CD8-positive, alpha-beta memory T cell (primary cell): ENCODE measurements at places on chromosomes 7 and 10.

DNA sequence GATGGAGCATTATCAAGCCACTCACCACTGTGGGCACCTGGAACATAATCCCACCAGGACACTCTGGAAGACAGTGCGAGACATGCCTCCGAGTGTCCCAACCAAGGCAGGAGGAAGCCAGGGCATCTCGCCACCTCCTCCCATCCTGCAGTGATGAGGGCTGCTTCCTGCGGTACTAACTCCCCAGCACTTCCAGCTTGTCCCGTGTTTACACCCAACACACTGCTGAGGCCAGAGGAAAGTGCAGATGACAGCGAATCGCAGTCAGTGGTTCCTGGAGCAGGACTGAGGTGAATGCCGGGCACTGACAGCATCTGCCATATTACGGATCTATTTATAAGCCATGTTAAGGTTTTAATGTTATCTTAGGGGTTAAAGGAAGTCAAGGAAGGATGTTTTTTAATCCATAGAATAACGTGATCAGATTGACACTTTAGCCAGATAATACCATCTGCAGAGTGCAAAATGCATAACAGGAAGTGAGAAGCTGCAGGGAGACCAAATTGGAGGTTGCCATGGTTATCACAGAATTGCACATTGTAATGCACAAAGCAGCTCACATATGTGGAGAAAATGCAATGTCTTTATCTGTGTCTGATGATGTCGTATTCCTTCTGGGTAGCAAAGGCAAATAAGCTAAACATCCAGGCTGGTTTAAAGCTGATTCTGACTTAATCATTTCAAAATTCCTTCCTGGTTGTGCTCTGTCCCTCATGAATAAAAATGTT, 314.1 kb upstream of the C7orf33 start:
- DNase-seq, result no peak

- no peak for DNase-seq
Observed at GRCh38 chr7:72307566-72307965, 104.6 kb downstream of the CALN1 start.

- DNase-seq, result peak; percentile 26
Observed at GRCh38 chr7:12635830-12636229, 51.6 kb upstream of the ARL4A start.

- no peak for DNase-seq
Observed at GRCh38 chr7:92799446-92800211, 36.7 kb downstream of the CDK6 start.

DNA sequence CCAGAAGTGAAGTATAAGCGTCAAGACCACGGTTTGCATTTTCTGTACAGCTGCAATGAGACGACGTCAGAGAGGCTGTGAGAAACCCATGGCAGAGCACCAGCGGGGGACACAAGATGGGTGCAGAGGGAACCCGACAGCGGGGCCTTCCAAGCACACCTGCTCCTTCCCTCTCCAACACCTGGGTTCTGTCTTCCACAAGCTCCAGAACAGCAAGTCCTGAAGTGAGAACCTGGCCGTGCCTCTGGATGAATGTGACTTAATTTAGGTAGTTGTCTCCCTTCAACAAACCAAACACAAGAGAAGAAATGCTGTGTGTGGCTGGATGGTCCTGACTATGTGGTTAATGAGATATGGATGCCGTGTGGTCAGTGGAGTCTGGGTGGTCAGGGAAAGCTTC, 76.1 kb downstream of the ADAM12 start:
- DNase-seq, result no peak

DNA sequence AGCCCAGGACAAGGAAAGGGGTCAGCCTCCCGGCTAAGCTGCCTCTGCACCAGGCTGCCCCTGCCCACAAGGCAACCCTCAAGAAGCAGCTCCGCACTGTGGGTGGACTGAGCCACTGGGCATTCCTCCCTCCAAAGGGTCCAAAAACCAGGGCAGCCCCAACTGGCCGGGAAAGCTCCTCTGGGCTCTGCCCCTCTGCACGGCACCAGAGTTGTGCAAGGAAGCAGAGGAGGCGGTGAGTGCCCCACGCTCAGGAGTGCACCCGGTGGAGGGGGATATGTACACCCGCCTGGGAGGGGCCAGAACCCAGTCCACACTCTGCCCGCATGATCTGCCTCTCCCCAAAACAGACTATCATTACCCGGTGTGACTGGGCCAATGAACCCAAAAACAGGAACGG, 43.8 kb downstream of the PTPRN2 start:
- no peak for DNase-seq

- DNase-seq, result no peak
Observed at GRCh38 chr7:80097756-80098155, 36.9 kb upstream of the GNAI1 start.

DNA sequence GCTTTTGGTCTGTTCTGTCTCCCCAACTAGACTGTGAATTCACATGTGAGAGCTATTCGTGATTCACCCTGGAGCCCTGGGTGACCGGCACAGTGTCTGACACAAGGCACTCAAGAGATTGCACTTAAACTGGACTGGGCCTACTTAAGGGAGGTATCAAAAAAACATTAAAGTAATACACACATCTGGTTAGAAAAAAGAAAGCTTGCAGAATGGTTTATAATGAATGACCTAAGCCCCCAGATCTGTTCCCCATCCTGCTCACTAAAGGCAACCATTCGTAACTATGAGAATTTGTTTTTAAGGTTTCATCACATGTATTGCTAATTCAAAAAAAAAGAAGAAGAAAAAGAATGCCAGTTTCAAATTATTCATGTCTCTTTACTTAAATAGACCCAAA, 74.5 kb downstream of the DGKI start:
- DNase-seq, result no peak

- DNase-seq, result no peak
Observed at GRCh38 chr10:72790216-72790990, 98.5 kb downstream of the MCU start.

GRCh38 chr10:133110133-133110532, 22.4 kb downstream of the ADGRA1 start:
- DNase-seq, result no peak

DNA sequence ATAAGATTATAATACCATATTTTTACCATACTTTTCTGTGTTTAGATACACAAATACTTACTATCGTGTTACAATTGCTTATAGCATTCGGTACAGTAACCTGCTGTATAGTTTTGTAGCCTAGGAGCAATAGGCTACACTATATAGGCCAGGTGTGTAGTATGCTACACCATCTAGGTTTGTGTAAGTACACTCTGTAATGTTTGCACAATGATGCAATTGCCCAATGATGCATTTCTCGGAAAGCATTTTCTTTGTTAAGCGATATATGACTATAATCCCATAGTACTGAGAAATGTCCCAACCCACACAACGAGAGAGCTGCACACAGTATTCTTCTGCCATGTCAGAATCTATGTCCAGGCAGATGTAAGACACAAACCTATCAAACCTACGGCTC, 160.0 kb downstream of the NEBL start:
- DNase-seq, result no peak

DNA sequence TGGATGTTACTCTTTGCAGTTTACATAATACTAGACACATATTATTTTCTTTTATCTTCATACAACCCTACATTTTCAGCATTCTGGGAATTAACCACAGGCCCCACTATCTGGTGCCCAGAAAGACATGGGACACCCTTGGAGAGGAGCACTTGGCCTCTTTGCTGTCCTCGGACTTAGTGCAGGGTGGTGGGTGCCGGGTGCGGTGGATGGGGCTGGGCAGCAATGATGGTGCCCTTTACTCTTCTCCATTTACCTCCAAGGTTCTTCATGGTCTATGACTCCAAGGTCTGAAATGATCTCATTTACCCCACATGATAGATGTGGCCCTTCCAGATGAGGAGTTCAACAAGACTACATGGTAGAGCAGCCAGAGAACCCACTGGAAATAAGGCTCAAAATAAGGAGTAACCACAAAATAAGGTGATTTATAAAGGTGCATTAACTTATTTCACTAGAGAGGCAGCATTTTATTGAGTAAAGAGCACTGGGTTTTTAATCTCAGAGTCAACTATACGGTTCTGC, 56.2 kb upstream of the IGFBP3 start:
- no peak for DNase-seq

DNA sequence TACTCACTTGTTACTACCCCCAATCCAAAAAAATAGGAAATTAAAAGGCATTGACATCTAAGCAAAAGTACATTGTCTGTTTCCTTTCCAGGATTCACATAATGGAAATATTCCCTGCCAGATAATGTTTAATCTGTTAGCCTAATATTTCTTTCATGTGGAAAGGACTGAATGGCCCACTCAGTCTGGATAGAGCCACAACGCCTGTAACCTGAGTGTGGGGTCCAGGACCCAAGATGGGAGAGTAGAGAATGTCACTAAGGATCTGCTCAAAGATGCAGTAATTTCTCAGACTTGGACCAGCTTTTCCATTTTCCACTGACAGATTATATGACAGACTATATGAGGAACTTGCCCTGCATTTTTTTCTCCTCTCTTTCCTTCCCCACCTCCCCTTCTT, 1088.9 kb downstream of the KCNMA1 start:
- DNase-seq, result no peak

DNA sequence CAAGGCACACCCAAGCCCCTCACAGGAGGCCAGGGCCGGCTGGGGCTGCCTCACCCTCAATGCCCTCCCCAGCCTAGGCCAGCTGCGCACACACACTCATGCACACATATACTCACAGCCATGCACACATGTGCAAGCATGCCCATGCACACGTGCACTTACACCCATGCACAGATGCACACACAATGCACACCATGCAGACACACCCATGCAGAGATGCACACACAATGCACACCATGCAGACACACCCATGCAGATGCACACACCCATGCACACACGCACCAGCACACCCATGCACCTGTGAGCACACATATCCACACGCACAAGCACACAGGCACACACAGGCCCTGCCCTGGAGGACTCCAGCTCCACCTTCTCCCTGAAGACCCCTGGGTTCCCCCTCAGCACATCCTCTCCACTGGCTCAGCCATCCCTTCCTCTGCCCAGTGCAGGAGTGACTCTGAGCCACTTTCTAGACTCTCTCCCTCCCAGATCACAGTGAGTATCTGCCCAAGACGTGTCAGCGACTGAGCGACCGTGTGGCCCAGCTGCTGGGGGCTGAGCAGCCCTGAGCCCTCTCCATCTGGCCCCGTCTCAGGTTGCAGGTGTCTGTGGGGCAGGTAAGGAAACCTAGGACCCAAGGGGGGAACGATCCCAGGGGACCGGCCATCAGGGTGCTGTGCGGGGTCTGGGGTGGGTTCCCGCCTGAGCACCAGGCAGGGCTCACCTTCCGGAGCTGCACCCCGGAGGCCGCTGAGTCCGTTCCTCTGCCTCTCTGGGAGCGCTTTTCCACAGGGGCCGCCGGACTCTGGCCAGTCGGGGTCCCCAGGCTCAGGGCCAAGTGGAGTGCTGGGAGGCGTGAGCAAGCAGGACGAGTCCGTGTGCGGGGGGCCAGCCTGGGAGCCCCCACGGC, 25.8 kb downstream of the AP5Z1 start:
- DNase-seq, result no peak

- DNase-seq, result peak; percentile 58
Observed at GRCh38 chr10:133276435-133277201, at the start of gene ADAM8. ADAM8 (minus strand) TSS chr10:133276868; CDS start chr10:133276817, 51 bp downstream.

GRCh38 chr7:70307544-70308106, 709.4 kb downstream of the AUTS2 start:
- DNase-seq, result no peak

DNA sequence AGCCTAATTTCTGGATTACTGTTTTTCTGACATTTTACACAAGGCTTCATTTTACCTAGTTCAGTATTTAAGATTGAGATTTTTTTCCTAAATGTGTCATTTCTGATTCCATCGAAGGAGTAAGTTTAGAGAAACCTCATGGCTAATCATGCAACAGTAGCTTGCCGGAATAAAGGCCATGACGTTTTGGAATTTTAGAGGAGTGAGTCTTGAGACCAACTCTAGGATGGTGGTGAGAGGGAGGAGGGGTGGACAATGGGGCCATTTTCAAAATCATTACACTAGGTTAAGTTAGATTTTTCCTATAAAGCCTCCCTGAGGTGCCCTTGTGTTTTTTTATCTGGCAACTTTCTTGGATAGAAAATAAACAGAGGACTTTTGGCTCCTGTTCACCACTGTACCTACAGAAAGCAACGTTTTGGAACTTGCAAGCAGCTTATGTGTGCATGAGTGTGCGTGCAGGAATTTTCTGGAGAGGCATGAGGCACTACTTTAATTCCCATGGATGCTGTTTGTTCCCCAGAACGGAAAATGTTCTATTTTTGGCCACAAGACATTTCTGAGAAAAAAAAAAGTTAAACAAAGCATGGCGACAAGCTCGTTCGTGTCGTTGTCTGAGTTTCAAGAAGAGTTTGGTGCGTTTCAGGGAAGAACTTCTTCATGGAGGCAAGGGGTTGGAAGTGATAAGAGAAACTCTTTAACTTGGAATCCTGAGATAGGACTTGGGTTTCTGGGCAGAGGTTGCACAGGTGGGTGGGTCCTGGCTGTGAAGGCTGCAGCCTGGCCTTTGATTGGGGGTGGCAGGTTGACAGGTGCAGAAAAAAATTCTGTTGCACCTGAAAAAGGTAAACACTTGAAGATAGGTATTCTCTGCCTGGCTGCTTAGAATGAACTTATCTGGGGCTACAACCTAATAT, 178.1 kb downstream of the PTEN start:
- DNase-seq, result no peak

GRCh38 chr7:74722153-74722552, 51.7 kb upstream of the NCF1 start:
- DNase-seq, result no peak

DNA sequence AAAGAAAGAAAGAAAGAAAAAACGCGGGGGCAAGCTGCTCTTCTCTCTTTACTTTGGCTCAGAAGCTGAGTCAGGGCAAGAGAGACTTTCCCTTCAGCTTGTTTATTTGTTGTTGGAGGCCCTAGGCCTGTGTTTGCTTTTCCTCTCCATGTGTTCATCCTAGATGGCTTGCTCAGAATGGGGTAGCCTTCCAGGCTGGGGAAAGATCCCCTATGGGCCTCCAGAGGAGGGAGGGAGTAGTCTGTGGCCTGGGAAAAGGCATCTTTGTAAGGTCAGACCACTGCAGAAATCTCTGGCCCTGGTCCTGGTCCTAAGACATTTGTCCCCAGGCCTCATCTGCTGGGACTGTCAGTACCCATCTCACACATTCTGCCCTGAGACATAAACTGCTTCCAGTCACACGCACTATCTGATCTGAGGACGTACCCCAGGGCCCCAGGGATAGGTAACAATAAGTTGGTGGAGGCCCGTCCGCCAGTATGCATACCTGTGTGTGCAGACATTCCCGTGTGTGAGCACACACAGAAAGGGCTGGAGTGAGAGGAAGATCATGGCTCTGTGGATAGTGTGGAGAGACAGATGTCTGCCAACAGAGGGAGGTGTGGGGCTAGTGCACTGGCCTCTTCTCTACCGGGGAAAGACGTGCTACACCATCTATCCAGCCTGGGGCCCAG, 4.9 kb upstream of the SCD start:
- DNase-seq, result peak; percentile 57

GRCh38 chr7:31858055-31858454, 171.0 kb downstream of the PPP1R17 start:
- no peak for DNase-seq

- peak; percentile 94 for DNase-seq
Observed at GRCh38 chr10:72334825-72335393, 19.8 kb downstream of the DNAJB12 start.

- no peak for DNase-seq
Observed at GRCh38 chr7:120272261-120272660, 714 bp upstream of the KCND2 start.
